ENCODE measurements at places on chromosomes 11 and 22.

DNA sequence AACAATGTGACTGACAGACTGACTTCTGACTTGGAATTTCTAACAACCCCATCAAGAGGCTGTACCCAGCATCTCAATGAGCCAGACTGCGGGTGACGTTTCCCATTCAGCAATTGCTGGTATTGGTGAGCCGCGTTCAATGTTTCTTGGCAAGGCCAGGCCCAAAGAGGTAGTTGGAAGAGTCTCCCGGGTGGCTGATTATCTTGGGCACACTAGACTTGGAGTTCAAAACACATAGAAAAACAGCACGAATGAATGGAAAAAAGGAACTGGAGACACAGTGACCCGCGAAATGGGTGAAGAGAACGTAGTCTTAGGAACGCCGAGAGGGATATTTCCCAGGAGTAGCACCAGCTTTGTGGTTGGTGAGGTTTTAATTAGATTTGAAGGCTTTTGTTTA lies 115.7 kb downstream of the RPS6KA4 start:
- DNase-seq = no peak

GRCh38 chr11:57083641-57084385 lies 95.1 kb downstream of the OR5AK2 start:
- no peak for DNase-seq

- DNase-seq = peak; percentile 68
These were observed 2.6 kb upstream of the SUN2 start for GRCh38 chr22:38758276-38758945.

- no peak for DNase-seq
These were observed 531 bp upstream of the MEN1 start for GRCh38 chr11:64810891-64811272.
